SHP77 treated with DMSO at 0.1 percent for 48 hours (cell line): ENCODE measurements at places on chromosomes 12 and 14.

DNA sequence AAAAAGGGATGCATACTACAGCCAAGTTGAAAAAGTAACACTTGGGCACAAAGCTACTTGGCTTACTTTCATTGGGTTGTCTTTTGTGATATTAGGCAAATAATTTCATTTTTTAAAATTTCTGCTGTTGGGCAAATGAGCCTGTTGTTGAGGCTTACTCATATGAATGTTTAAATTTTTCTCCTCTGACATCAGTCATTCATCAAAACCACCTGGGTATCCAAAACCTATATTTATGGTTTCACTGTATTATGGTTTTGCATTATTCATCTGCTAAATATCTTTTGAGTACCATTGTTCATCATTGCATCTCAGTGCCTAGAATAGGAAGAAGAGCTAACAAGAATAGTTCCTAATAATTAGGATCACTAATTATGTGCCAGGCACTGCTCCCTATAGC, 28.1 kb downstream of the DYRK2 start:
- no peak for DNase-seq

DNA sequence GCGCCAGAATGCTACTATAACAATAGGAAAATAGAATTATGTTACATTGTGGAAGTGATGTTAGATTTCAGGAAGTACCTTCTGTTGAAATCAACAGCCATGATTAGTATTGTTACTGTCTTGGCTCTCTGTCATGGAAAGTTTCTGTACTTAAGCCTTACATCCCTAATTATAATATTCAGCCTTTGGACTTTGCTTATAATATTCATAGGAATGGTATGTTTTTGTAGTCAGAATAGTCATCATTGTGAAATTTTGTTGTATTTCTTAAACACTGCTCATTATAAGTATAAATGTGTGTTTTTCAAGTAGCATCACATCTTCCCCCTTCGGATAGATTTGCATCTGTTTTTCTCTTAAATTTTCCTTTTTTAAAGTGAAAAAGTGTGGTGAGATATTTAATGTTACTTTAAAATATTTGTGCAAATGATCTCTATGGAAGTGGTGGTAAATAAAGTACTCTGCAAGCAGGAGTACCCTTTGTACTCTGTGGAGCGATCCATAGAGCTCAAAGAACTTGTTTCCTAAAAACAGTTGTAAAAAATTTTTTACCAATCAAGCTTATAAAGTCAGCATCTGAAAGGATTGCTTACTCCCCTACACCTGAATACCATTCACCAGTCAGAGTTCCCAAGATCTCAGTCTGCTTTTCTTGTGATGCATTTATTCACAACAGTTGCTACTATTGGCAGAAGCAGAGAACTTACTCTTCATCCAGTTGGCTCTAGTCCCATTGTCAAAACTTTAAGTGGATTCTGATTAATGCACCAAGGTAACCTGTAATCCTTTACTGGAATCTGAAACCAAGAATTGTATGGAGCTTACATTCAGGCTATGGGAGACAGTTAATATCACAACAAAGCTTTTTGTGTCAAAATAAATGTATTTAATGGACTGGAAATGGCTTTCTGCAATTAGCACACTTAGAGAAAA, 87.8 kb downstream of the RIC8B start:
- no peak for DNase-seq

GRCh38 chr14:69708586-69709560, 58.1 kb upstream of the SRSF5 start:
- DNase-seq = peak; percentile 44

DNA sequence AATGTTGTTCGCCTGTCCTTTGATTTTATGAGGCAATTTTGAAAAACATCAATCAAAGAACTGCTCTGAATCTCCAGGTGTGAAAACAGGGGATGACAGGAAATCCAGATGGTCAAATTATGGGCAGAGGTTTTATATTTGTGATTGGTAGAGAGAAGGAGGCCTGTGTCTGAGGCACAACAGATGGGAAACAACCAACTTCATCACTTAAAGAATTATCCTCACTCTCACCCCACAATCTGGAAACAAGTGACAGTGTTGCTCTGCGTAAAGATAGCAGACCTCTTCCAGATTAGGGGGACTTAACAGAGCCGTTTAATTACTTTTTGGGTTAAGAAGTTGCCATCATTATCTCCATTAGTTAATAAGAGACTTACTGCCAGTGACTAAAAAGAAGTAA, 64.1 kb upstream of the EGLN3 start:
- peak; percentile 63 for DNase-seq

DNA sequence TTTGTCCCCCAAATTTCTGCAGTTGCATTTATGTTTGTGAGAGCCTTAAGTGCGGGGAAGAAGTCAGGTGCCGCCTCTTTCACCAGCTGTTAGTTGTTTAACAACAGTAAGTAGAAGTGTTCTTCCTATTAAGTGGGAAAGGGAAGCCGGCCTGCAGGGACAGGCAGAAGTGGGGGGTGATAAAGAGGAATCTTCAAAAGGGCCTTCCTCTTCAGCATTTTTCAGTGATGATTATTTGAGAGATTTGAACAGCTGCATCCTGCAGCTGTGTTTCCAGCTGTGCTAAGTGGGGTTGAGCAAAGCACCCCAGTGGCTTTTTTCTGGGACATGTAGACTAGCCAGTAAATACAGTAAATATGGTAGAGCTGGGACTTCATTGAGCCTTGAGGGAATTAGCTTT, 32.1 kb upstream of the SLC38A1 start:
- no peak for DNase-seq

- DNase-seq = peak; percentile 77
Measured at GRCh38 chr14:96267336-96267735, 11.3 kb downstream of the BDKRB1 start.

DNA sequence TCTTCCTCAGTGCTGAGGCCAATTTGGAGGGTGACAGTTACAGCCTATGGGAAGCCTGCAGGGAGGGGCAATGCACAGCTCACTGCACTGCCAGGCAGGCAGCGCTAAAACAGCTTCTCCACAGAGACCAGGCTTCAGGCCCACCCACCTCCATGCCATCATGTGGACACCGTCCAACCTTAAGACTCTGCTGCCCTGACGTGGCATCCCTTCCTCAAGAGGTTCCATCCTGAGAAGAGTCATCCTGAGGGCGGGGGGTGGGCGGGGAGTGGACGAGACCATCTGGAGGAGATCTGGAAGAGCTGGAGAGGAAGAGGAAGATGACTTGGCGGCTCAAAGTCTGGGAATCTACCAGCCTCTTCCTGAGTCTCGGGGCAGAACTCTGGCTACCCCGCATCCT, 8.4 kb upstream of the ACVRL1 start:
- DNase-seq = no peak

- DNase-seq = no peak
Measured at GRCh38 chr12:55698965-55699364, 8.7 kb downstream of the ITGA7 start.

DNA sequence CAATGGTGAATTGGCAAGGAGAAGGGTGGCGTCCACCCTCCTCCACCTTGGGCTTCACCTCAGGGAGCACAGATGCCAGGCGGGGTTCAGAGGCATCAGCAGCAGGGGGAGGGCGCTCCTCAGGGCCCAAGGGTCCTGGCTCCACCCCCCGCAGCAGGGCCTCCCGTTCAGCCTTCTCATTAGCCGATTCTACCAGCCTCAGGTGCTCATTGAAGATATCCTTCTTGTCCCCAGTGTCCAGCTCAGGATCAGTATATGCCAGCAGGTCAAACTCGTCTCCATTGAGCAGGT, 19.3 kb upstream of the PRKAG1 start:
- DNase-seq = no peak

DNA sequence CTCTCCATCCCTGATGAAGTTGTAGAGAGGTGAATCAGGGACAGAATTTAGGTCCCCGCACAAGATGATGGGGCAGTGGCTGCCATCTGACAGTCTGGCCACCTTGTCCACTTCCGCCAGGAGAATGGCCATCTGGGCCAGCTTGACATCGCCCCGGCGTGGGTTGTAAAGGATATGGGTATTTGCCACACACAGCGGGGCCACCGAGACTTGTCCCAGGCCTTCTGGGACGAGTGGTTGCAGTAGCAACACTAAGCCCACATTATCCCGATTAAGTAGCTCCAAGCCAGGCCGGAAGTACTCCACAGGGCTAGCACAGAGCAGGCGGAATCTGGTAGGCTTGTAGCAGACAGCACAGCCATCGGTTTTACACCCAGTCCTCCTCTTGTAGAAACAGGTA, 6.2 kb downstream of the ANGEL1 start:
- no peak for DNase-seq

DNA sequence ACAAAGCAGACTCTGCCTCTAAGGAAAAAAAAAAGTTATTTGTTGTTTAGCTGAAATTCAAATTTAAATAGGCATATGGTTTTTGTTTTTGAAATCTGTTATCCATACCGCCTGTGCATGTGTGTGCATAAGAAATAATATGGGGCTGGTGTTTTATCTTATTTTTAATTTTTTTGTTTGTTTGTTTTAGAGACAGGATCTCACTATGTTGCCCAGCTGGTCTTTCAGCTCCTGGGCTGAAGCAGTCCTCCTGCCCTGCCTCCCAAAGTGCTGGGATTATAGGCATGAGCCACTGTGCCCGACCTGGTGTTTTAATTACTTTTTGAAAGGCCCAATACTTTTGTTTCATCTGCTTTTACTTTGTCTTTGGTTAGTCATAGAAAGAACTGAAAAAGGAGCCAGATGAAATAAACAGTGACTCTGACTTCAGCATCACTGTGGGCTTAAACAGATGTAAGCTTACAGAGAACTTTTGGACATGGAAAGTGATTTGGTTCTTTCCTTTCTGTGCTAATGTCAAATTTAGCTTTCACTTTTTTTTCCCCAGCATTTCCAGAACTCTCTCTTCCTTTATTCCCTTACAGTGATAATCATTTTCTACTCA, 37.2 kb downstream of the SUPT16H start:
- DNase-seq = no peak

DNA sequence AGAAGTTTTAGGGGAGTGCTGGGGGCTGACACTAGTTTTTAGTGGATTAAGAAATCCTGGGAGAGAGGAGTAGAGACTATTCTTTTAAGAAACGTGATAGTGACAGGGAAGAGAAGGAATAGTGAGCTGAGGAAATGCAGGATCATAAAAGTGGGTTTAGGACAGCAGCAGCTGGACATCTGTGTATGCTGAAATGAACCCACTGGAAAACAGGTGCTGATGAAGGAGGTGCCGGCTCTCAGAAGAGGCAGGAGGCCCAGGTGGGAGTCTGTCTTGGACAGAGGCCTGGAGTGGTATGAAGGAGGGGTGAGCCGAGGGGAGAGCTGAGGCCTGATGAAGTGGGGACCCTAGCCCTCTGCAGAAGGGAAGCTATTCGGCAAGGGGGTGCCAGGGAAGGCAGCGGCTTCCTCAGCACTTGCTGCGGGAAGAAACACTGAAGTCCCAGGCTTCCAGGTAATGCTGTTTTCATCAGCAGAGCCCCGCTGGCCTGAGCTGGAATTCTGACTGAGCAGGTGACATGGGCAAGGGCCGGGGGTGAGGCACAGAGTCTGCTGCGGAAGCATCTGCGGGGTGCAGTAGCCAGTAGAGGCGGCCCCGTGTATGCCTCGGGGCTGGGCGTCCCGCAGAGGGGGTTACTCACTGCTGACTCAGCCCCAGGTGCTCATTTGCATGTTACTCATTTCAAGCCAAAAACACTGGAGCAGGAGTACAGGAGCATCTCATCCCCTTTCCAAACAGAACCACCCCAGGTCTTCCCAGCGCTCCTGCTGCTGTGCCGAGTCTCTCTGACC, 89.7 kb downstream of the TMCC3 start:
- DNase-seq = no peak

DNA sequence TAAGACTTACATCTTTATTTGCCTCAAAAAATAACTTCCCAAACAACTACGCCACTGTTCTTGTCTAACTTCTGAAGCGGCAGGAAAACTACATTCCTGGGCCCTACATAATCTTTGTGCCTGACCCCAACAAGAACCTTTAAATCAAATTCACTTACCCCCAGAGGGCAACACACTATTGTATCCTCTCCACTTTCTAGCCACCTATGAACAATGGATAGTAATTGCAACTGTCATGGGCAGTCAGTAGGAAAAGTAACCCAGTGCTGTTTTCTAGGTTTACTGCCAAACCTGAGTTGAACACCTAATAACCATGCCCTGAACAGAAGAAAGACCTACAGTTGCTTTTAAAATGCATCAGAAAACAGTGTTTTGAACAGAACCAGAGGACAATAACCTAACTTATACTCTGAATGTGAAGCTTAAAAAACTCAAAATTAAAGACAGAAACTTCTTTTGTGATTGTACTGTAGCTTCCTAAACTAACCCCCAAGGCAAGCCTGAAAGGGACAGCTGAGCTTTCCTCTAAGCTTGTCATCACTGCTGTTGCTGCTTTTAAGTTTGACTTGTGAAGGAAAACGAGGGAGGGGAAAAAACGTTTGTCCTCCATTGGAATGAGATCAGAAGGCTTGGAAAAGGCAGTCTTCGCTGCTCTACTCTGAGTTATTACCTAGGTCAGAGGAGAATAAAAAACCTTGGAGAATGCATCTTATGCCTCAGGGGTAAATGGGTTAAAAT, 195.7 kb downstream of the SOX5 start:
- no peak for DNase-seq

DNA sequence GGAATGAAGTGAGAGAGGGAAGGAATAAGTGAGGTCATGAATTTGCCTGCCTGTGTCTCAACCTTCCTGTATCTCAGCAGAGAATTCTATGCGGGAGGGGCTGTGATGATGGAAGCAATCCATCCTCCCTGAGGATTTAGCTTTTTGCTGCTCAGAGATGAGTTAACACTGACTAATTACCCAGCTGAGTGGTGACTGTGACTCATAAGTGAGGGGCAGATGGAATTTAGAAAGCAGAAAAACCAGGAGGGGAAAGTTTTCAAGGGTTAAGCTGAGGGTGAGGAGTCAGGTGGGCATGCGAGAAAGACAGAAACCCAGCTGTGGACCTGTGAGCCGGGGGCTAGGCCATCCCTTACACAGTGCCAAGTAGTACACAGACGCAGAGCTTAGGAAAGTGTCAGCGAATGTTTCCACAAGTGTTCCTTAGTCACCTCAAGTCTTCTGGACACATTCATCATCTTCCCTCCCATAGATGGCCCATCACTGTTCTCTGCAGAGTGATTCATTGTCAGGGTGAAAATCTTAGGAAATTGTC, 277.9 kb downstream of the IPO8 start:
- DNase-seq = no peak

GRCh38 chr12:78977304-78977867, 112.8 kb downstream of the SYT1 start:
- DNase-seq = no peak

- no peak for DNase-seq
Measured at GRCh38 chr12:13101821-13102375, 1.6 kb downstream of the GSG1 start.
